ENCODE measurements at places on chromosomes 16 and 17. TPM values are rescaled to one million over a fixed set of nuclear protein-coding genes. Genes with fewer than 3 reads are reported as not detected.

PRR35 gene
- polyA plus RNA-seq = not detected

SLC6A2 gene
- not detected for polyA plus RNA-seq

DNAJA3 gene
- 42.7 TPM for polyA plus RNA-seq

OR1A1 gene
- polyA plus RNA-seq = not detected

PRKCB gene
- 181 TPM for polyA plus RNA-seq

KIAA0513 gene
- 1.1 TPM for polyA plus RNA-seq

CD300H gene
- 0.61 TPM for polyA plus RNA-seq

NEUROD2 gene
- polyA plus RNA-seq = not detected

PPP1R27 gene
- not detected for polyA plus RNA-seq

HOXB7 gene
- not detected for polyA plus RNA-seq

TMC5 gene
- polyA plus RNA-seq = not detected

MTHFSD gene
- polyA plus RNA-seq = 19.1 TPM

GRIN2A gene
- not detected for polyA plus RNA-seq

SLC39A11 gene
- polyA plus RNA-seq = 13.7 TPM
